ENCODE measurements at places on chromosomes 2 and 18.

GRCh38 chr2:191538334-191538903 lies 139.5 kb upstream of the NABP1 start:
- no peak for DNase-seq

DNA sequence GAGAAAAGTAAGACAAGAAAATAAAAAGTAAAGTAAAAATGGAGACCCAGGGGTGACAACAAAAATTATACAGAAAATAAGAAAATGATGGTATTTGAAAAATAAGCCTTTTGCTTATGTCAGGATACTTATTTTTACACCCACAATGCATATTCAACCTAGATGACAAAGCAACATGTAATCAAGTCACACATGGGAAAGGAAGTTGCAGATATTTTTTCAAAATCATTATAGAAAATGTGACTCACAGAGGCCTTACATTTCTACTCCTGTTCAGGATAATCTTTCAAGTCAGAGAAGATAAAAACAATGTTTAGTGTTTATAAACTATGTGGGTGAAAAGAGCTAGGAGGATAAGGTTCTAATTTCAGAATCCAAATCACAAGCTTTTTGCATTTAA lies 275.3 kb upstream of the UBE2E3 start:
- DNase-seq = no peak

- no peak for DNase-seq
Measured at GRCh38 chr2:72743481-72743880, 82.4 kb downstream of the EXOC6B start.

DNA sequence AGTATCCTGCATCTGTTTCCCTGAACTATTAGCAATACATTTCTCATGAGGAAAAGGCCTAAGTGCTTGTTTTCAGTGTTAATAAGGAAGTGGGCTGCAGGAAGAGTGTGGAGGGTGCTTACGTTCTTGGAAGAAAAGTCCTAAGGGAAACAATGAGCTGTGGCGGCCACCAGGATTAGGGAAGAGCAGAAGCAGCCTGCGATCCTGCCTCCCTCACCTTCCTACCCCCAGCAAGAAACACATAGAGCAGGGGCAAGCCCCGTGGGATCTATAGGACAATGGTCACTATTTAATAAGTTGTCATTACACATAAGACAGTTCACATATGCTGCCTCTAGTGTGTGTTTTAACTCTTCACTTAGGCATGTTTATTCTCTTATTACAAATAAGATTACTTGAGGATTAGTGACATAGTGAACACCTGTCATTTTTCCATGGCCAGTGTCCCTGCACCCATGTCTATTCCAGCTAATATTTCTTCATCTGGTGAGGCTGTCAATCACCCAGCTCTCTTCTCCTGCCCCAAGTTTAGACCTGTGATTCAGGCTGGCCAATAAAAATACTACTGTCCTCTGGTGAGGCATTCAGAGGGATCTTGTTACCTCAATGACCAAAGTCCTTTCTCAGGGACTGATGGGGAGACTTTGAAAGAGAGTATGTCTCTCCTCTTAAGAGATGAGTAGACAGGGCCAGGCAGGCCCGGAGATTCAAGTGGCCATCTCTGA lies 510.9 kb upstream of the CELF4 start:
- DNase-seq = no peak

- no peak for DNase-seq
Measured at GRCh38 chr2:176566496-176566895, 297.3 kb downstream of the MTX2 start.

GRCh38 chr2:42199626-42200025 lies 30.5 kb downstream of the EML4 start:
- no peak for DNase-seq

GRCh38 chr2:9170458-9171130 lies 36.0 kb upstream of the ASAP2 start:
- no peak for DNase-seq

- DNase-seq = no peak
Measured at GRCh38 chr18:34872066-34872465, 162.0 kb downstream of the DTNA start.

DNA sequence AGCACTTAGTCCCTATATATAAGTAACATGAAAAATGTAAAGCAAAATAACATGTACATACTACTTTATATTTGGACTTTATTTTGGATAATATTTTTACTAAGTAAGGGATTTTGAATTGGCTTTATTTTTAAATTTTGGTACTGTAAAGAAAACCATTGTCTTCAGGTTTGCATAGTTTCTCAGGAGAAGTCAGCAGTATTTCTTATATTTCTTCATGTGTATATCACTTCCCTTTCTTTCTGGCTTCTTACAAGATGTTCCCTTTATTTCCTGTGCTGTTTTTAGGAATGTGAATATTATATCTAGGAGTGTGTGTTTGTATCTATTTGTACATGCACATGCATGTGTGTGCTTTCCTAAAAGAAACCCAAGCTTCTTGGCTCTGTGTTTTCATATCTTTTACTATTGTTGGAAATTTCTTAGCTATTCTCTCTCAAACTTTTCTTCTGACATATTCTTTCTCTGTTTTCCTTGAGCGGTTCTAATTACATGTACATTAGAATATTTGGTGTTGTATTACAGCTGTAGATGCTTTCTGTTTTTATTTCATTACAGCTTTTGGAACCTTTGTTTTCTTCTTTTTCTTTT lies 1549.7 kb upstream of the ACVR2A start:
- DNase-seq = no peak

GRCh38 chr18:37396971-37397720 lies 168.5 kb downstream of the CELF4 start:
- no peak for DNase-seq

- no peak for DNase-seq
Measured at GRCh38 chr2:189178726-189179569, 613 bp downstream of the COL5A2 start.

DNA sequence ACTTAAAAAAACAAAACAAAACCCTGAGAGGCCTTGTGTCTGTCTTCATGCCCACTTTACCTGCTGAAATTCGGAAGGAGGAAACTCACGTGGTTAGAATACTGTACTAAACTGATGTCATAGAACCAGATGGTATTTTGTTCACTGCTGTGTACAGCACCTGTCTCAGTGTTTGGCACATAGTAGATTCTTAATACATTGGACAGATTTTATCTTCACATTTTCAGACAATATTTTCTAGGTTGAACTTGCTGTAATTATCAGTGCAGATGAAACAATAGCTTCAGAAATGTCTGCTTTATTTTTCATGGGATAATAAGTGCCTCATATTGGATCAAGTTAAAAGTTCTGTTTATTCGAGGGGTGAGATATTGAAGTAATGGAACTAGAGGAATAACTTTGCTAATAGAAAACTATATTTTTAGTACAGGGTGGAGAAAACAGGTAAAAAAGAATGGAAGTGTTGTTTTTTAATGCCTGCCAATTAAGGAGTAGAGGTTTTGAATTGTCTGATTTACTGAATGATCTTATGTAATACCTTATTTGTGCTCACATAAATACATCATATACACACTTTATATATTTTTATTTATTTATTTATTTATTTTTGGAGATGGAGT lies 23.7 kb downstream of the DDX1 start:
- DNase-seq = no peak

DNA sequence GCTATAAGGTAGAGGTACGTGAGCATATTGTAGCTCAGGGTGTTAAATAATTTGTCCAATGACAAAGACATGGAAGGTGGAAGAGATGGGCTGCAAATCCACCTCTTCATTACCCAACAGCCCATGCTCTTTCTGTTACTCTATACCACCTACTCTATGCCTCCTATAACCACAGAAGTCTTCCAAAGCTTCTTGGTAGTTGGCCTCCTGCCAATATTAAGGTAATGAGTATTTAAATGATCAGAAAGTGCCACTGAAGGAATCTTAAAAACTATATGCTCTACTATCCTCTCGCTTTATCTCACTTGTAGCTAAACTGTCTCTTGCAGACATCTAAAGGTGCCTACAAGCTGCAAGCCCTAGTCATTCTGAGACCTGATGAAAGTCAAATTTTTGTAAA lies 41.1 kb downstream of the SULT1C2 start:
- DNase-seq = no peak

GRCh38 chr2:223003191-223003590 lies 48.8 kb upstream of the KCNE4 start:
- DNase-seq = no peak

DNA sequence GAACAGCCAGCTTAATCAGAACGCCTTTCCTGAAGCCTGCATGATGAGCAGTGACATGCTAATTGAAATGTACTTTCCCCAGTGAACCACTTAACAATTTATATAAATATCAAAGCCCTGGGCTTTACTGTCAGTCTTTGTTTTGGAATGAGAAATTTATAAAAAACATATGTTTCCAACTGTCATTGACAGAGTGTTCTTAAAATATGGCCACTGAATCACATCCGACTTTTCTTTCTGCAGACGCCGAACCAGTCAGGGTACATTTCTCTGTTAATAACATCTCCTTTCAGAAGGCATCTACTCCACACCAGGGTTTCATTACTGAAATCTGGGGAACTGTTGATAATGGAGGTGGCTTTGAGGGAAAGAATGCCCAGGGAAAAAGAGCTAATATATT lies 343.7 kb downstream of the INSIG2 start:
- DNase-seq = no peak

DNA sequence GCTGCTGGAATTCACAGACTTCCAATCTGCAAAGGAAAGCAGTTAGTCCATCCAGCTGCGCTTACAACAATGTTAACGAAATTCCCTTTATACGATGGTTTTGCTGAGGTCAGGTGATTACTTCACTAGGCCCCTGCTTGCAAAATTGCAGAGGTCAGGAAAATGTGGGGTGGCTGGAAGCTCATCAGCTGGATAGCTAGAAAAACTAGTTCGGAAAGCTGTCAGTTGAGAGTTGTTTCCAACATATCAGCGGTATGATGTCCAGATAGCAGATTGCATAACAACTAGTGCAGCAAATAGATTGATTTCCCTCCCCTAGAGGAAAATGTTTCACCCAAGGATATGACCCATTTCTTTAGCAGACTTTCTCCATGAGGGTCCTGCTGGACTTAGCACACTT lies 2021.1 kb upstream of the CELF4 start:
- no peak for DNase-seq

GRCh38 chr18:23378302-23378686 lies 74.8 kb upstream of the RIOK3 start:
- DNase-seq = no peak
